ENCODE measurements at places on chromosomes 1 and 21.

DNA sequence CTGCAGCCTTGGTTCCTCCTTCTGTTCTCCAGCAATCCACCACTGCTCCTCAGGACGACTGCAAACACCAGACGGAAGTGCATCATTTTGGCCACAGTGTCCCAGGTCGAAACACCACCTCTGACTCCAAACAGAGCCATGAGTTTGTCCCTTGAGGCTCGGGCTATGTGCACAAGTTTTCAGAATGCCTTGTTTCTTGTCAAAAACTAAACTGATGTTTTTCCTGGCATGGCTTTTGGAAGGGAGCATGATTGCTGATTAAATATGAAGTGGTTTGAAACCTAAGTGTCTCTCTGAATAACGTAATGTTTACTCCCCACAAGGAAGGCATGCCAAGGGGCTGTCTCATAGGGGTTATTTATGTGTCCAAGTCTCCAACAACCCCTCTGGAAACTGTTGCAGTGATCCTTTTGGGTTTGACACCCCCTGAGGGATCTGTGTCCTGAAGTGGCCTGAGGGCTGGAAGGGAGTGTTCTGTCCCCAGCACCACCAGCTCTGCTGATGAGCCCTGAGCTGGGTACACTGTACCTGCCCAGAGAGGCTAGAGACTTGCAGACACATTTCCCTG lies 132.7 kb downstream of the PLPP3 start:
- DNase-seq, result no peak
- H3K4me3 ChIP-seq, result no peak overlapping the region
- H3K4me1 ChIP-seq, result no peaks in the 10 kb centered on the region
- H3K27me3 ChIP-seq, result peaks cover 4% of the 10 kb centered on the region

GRCh38 chr1:43293176-43293575 lies 7.6 kb upstream of the TIE1 start:
- no peaks in the 10 kb centered on the region for H3K36me3 ChIP-seq
- no peak overlapping the region for H3K4me3 ChIP-seq
- H3K4me1 ChIP-seq, result peaks cover 18% of the 10 kb centered on the region
- DNase-seq, result no peak
- no peak overlapping the region for H3K27ac ChIP-seq

- no peaks in the 10 kb centered on the region for H3K27me3 ChIP-seq
- no peak overlapping the region for H3K4me3 ChIP-seq
- no peaks in the 10 kb centered on the region for H3K4me1 ChIP-seq
- no peak for DNase-seq
- no peak overlapping the region for H3K27ac ChIP-seq
- no peaks in the 10 kb centered on the region for H3K36me3 ChIP-seq
Measured at GRCh38 chr1:176541663-176542062, 78.7 kb downstream of the PAPPA2 start.

DNA sequence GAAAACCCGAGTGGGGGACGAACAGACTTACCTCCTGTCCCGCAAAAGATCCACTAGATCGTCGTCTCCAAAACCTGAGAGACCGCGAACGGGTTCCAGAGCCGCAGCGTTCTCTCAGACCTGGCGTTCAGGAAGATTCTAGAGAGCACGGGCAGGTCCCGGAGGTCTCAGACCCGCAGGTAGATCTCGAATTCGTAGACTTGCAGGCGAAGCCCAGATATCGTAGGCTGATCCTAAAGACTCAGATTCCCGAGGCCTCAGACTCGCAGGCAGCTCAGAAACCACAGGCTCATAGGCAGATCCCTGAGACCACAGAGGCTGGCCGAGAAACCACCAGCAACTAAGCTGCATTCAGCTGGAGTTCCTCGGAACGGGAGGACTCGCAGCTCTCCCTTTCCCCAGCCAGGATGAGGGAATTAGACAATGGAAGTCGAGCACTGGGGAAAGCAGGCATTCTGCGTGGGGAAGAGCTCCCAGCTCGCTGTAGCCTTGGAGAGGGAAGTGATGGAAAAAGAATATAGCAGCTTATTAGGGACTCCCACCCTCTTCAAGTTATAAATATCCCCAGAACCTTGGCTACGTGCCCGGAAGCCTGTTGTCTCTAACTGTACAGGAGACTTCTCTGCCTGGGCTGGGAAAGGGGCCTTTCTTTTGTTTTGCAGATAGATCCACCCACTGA lies at the start of gene ZNF436:
Gene ZNF436, minus strand, starts transcription at position 502 of the 679 bp plus-strand sequence. CDS start 1,831 bp downstream, outside the sequence.
- H3K4me3 ChIP-seq, result peak within 1 kb of the TSS; percentile 98
- H3K27me3 ChIP-seq, result no peaks in the 10 kb centered on the region
- peaks cover 43% of the 10 kb centered on the region for H3K4me1 ChIP-seq
- peak; percentile 3 for DNase-seq

DNA sequence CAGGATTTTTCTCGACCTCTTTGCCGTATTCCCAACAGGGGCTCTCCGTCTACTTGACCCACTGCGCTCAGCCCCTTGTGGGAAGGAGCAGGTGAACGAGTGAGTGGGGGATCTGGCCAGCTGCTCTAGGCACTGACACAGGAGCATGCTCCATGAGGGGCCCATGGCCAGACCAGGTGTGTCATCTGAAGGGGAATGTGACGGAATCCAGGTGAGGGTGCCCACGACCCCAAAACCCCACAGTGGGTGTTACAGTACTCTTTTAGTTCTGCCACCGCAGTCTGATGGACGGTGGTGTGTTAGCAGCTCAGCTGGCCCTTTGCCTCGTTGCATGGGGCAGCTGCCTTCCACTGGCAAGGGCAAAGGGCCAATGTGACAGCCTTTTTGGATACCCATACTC lies 601.4 kb upstream of the NCAM2 start:
- no peak overlapping the region for H3K4me3 ChIP-seq
- no peaks in the 10 kb centered on the region for H3K4me1 ChIP-seq
- no peaks in the 10 kb centered on the region for H3K36me3 ChIP-seq
- no peak overlapping the region for H3K27ac ChIP-seq
